Daoy (cell line): ENCODE measurements at places on chromosomes 3 and 15. TPM values are rescaled to one million over a fixed set of nuclear protein-coding genes. Genes with fewer than 3 reads are reported as not detected.

GANC gene
- 4.8 and 5.8 TPM in 2 replicates for total RNA-seq

ATP13A5 gene
- 0.30 TPM in 1 of 2 replicates, not detected in the other for total RNA-seq

ISL2 gene
- total RNA-seq, result 3.2 and 5.0 TPM in 2 replicates

VPS8 gene
- 23.2 and 27.6 TPM in 2 replicates for total RNA-seq

GOLGB1 gene
- total RNA-seq, result 20.7 and 21.1 TPM in 2 replicates

GOLGA6L7 gene
- total RNA-seq, result not detected in 2 replicates

MSL2 gene
- total RNA-seq, result 5.1 and 24.9 TPM in 2 replicates

ZNF662 gene
- total RNA-seq, result 0.30 and 0.80 TPM in 2 replicates

GUCA1C gene
- not detected in 2 replicates for total RNA-seq

RLBP1 gene
- not detected in 2 replicates for total RNA-seq

UBE2E2 gene
- 12.2 and 35.8 TPM in 2 replicates for total RNA-seq

PROK2 gene
- 1.0 and 1.9 TPM in 2 replicates for total RNA-seq

HYAL1 gene
- 0.06 TPM in 1 of 2 replicates, not detected in the other for total RNA-seq

CLK3 gene
- 55.2 and 57.4 TPM in 2 replicates for total RNA-seq

DNA sequence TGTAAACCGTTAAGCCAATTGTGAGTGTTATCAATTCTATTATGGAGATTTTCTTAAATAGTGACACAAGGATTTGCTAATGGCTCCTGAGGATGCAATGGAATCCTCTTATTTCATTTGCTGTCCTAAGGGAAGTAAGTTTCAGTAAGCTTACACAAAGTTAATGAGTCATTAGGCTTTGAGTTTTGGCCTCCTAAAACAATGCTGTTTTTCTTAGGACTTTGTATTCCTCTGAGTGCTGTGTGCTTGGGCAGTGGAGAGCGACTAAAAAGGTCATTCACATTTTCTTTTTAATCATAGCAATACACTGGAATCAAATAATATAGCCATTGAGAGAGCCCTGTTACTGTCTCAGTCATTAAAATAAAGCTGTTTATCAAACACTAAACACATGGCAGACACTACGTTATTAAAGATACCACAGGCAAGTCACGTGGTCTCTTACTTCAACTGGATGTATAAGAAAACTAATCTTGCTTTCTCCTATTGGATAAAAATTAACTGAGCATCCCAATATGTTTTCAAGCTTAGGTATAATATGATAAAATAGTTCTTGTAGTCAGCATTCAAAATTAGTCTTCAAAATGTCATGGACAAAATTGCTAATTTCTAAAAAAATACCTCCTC, 290.8 kb downstream of the NLGN1 start:
- DNase-seq, result no peak

GRCh38 chr15:39336926-39337325, 244.0 kb upstream of the THBS1 start:
- no peak for DNase-seq

- DNase-seq, result no peak
Observed at GRCh38 chr15:72203507-72203837, 5.9 kb upstream of the GRAMD2A start.

DNA sequence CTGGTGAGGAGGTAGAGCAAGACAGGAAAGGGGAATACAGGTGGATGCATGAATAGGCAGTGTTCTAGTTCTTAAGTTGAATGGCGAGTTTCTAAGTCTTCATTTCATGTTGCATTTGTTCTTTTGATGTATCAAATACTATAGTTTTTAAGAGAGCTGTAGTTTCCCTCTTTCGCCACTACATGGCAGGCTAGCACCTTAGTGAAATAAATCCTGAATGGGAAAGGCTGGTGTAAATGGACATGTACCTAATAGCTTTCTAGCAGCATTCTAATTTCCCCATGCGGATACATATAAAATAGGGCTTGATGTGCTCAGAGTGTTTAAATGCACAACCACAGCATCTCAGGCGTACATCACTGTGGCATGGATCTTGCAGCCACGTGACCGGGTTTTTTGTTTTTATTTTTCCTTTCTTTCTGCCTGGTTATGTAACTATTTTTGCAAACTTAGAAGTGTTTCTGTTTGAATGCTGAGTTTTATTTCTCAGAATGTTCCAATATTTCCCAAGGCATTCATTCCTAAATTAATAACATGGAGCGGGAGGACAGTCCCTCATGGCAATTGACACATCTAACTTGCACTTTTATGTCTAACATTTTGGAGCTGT, 23.5 kb upstream of the CLN6 start:
- DNase-seq, result peak; percentile 64

DNA sequence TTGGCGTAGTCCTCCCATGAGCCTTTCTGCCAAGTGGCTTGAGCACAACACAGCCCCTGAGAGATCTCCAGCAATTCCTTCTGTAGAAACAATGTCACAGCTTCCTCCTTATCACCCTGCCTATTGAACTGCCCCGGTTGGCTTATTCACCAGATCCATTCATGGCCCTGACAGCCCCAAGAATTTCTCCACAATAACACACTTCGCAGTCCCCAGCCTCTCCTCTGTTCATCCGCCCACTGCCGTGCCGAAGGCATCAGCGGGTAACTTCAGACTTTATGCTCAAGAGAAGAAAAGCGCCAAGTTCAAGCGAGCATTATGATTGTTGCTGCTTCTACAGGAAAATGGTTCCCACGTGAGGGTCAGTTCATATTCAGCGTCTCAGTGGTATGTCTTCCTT, 403.9 kb downstream of the VPS13C start:
- DNase-seq, result no peak

GRCh38 chr15:80489030-80489594, 84.9 kb downstream of the ARNT2 start:
- DNase-seq, result no peak

DNA sequence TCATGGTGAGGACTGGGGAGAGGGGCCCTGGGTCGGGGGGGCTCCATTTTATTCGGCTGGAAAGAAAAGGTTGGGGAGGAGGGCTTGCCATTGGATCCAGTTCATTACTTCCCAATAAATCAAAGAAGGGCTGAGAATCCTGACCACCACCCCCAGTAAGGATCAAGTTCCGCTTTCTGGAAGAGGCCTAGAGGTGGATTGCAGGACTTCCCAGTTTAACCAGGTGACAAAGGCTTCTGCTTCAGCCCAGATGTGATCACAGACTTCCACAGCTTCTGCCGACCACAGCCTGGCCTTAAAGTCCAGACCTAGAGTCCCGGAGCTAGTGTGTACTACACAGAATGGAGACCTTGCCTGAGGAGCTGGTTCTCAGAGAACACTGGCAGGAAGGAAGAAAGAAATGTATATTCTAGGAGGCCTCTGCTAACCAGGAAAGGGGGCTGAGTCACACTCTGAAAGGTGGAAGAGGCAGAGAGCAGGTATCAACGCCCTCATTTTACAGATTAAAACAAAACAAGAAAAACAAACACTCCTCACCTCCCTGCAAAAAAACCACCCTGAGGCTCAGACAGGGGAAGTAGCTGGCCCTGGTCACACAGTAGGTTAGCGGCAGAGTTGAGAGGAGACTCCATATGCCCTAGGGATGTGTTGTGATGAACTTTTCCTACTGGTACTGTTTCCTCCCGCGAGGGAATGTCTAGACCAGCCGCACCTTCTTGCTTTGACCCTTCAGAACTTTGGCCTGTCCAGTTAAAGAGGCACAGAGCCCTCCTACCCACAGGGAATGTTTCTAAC, 1.1 kb upstream of the CEMIP start:
- no peak for DNase-seq

- DNase-seq, result no peak
Observed at GRCh38 chr3:194401868-194402329, 2.8 kb upstream of the GP5 start.

- DNase-seq, result peak; percentile 38
Observed at GRCh38 chr3:128012050-128012449, 40.2 kb upstream of the SEC61A1 start.

GRCh38 chr15:20356444-20356910, 185.1 kb downstream of the GOLGA6L6 start:
- peak; percentile 75 for DNase-seq

- peak; percentile 67 for DNase-seq
Observed at GRCh38 chr15:38690719-38691332, 126.2 kb upstream of the RASGRP1 start.

DNA sequence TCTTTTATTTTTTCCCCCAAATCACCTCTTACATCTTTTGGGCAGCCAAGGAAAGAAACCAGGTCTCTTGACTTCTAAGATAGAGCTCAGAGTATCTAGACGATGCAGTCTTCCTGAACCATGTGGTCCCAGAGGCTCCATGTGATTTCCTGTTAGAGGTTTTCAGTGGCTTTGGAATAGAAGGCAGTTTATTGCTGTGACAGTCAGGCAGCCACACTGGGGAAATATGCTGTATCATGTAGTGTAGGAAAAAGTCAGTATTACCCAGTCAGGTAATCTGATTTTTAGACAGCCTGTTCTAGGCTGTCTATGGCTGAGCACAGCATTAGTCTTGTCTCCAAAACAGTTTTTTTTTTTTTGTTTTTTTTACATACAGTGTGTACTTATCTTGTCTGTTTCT, 294.3 kb downstream of the THSD4 start:
- peak; percentile 7 for DNase-seq

DNA sequence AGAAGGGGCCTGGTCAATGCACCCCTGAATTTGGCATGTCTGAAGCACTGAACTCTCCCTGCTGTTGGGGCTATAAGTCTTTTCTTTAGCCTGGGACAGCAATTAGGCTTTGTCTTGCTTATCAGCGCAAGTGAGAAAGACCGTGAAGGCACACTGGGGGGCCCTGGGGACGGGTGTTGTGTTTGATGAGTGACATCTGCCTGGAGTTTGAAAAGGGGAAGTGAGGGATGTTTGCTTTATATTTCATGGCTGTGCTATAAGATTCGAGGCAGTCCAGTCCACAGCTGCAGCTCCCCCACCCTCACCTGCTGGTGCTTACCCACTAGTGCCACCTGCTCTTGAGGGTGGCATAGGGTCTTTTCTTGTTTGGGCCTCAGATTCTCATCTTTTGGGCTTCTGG, 44.8 kb downstream of the CEMIP start:
- no peak for DNase-seq

DNA sequence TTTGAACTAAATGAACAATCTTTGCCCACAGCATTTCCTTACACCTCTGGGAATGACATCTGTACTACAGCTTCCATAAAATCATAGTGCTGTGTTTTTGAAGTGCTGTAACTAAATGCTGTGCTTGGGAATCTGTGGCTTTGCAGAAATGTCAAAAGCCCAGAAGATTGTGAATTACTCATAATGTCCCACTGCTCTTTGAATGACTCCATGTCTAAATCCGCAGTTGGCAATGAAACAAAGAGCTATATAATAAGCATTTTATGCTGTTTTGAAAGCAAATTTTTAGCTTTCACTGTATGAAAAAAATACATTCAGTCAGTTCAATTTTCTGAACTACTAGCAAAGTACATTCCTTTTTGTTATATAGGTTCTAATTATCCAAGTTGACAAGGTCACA, 88.6 kb upstream of the ADAMTS17 start:
- peak; percentile 13 for DNase-seq

DNA sequence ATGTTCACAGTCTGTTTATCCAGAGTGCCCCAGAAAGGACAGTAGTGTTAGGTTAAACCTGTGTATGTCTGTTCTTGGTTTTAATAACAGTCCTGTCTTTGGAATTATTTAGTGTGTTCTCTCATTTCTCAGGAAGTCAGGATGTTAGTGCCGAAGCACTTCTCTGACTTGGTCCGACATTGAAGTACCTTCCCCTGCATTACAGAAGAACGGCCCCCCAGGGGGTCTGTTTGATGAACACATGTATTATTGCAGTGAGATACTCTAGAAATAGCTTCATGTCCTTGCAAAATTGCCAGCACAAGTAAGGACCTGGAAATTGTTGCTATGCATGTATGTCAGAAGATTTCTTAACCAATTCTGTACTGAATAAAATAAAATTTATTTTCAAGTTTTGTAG, 110.9 kb downstream of the IGF1R start:
- no peak for DNase-seq

- peak; percentile 91 for DNase-seq
Observed at GRCh38 chr3:72347819-72348319, 500.4 kb downstream of the SHQ1 start.

GRCh38 chr3:126473292-126474168, 2.2 kb downstream of the ZXDC start:
- no peak for DNase-seq

GRCh38 chr3:54443561-54444161, 321.3 kb downstream of the CACNA2D3 start:
- DNase-seq, result no peak

- DNase-seq, result no peak
Observed at GRCh38 chr3:69510481-69511030, 124.7 kb upstream of the FRMD4B start.

DNA sequence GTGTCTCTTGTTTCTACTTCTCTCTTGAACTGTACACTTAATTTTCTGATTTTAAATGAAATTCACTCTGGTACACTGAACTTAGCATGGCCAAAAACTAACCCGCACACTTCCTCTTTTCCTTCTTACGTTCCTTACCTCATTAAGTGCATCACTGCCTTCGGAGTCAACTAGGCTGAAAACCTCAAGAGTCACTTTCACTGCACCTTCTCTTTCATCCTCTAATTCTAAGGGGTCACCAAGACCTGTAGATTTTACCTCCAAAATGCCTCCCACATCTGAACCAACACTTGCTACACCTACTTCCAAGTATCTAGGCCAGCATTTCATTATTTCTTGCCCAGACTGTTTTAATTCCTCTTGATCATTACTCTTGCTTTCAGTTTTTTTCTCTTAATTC, 6.6 kb downstream of the CBLB start:
- DNase-seq, result no peak

- DNase-seq, result no peak
Observed at GRCh38 chr15:99987701-99988100, 254.5 kb upstream of the LYSMD4 start.

GRCh38 chr15:42193383-42193782, 14.7 kb downstream of the VPS39 start:
- no peak for DNase-seq

DNA sequence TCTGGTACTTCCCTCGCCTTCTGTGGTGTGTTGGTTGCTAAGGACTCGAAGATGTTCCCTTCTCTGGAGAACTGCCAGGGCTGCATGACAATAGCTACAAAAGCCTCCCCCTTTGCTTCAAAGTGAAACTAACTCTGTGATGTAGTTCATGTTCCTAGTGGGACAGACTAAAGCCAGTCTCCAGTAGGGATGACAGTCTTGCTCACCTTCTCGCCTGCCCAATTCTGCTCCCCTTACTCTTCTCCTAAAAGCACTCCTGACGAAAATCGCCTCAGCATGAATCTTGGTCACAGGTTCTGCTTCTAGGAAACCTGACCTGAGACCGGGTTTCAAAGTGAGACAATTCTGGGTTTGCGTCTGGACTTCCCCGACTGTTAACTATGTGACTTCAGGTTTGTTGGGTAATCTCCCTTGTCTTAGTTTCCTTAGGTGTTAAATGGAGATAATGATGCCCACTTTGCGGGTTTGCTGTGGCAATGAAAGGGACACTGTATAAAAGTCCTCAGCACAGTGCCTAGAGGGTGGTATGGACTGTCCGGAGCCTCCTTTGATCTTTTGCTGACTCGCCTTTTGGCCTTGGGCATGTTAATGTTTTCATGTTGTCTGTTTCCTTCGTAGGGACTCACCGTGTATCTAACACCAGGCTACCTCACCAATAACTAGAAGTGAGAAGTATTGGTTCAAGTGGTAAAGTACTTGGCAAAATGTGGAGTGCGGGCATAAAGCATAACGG, 24.9 kb upstream of the THRB start:
- peak; percentile 4 for DNase-seq

- DNase-seq, result peak; percentile 16
Observed at GRCh38 chr3:46948830-46949671, 27.5 kb downstream of the CCDC12 start.
